ENCODE measurements at places on chromosomes 1 and 21. TPM values are rescaled to one million over a fixed set of nuclear protein-coding genes. Genes with fewer than 3 reads are reported as not detected.

- no peak for DNase-seq
Observed at GRCh38 chr1:155698382-155699038, 9.6 kb downstream of the DAP3 start.

DNA sequence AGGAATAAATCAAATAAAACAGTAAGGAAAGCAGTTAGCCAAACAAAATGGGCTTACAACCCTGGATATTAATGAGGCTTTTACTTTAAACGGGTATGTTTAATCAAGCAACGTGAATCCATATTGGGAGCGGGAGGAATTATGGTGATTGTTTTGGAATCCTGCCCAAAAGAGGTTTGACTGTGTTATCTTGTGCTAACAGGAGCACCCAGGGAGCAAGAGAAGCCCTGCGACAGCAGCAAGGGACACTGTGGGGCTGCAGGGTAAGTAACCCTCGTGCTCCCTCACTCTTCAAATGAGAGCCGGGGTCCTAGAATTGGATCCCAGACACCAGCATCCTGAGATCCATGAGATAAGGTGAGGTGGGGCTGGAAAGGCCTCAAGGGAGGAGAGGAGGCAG, 72.6 kb upstream of the PGBD5 start:
- no peak for DNase-seq

GRCh38 chr1:50747394-50747793, 212.7 kb downstream of the FAF1 start:
- no peak for DNase-seq

GRCh38 chr1:229124520-229125124, 146.3 kb upstream of the RAB4A start:
- no peak for DNase-seq

DNA sequence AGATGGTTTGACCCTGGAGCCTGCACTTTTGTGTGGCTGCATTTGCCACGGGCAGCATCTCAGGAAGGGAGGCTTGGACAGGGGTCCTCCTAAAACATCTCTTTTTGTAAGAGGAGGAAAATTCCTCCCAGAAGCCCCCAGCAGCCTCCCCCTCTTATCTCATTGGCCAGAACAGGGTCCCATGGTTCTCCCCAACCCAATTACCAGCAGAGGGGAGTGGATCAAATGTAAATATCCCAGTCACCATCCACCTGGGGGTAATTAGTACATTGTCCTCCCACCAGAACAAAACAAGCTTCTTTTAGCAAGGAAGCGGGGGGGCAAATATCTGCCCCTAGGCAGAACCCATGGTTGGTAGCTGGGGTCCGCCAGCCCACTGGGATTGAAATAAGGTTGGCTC, 44.7 kb upstream of the TENT5B start:
- no peak for DNase-seq

GRCh38 chr1:39800471-39800835, 11.8 kb upstream of the BMP8B start:
- no peak for DNase-seq

DNA sequence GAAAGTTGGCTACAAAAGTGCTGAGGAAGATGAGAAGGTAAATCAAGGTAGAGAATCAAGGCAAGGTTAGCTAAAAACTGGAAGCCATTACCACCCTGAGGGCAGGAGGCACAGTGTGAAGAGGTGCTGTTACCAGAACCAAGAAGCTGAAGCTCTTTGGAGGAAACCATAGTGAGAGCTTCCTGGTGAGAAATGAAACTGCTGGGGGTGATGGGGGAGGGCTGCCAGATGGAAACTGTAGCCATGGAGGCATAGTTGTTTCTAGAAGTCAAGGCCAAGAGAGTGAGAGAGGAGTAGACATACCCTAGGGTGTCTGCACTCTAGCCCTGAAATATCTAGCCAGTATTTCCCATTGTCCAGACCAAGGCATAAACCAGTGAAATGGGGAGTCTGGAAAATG, 28.7 kb downstream of the IFI44 start:
- no peak for DNase-seq

DNA sequence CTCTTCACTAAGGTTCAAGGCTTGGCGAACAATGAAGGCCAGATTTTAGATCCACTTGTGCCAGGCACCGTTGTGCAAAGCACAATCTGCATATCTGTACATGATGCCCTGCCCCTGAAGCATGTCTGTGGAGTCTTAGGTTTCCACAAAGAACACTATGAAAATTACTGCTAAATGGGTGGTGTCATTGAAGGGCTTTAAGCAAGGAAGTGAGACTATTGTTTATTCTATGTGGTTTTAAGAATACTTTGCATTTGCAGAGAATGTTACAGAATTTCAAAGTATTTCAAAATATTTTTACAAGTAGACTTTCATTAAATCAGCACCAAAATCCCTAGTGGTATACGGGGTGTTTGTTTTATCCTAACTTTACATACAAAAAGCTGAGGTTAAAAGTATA, 8.8 kb downstream of the TSEN15 start:
- no peak for DNase-seq

DNA sequence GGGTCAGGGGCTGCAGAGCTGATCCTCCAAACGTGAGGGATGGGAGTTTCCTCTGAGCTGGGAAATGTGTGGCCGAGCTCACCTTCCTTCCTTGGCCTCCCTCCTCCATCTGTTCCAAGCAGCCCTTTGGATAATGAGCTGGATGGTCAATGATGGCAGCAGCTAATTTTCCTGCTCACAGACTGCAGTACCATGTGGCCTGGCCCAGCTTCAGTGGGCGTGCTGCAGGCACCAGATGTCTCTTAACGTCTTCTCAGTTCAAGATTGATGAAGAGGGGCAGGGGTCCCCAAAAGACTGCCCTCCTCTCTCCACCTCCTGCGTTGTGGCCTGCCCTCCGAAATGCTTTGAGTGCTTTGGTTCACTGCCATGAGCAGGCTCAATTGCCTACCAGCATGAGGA, 86.0 kb downstream of the UBIAD1 start:
- no peak for DNase-seq

DNA sequence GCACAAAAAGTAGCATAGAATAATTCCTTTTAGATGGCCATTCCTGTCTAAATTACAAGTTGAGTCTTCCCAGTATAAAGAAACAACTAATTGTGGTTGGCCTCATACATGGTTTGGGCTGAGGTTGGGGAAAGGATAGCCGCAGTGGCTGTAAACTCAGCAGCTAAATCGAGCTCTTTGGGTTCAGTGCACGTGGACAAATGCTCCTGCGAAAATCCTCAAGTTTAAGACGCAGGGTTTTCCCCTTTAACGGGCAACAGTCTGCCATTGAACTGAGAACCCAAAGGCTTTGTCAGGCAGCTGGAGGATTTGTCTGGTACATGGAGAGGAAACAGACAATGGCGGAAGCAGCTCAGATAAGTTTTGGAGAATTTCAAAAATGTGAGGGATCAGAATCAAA, 331.9 kb downstream of the TGFB2 start:
- no peak for DNase-seq

Gene LRIF1
- polyA plus RNA-seq = 19.7 TPM

Gene FCRL2
- polyA plus RNA-seq = 0.17 TPM

- no peak for DNase-seq
Observed at GRCh38 chr1:6599141-6599975, 3.3 kb downstream of the KLHL21 start.

DNA sequence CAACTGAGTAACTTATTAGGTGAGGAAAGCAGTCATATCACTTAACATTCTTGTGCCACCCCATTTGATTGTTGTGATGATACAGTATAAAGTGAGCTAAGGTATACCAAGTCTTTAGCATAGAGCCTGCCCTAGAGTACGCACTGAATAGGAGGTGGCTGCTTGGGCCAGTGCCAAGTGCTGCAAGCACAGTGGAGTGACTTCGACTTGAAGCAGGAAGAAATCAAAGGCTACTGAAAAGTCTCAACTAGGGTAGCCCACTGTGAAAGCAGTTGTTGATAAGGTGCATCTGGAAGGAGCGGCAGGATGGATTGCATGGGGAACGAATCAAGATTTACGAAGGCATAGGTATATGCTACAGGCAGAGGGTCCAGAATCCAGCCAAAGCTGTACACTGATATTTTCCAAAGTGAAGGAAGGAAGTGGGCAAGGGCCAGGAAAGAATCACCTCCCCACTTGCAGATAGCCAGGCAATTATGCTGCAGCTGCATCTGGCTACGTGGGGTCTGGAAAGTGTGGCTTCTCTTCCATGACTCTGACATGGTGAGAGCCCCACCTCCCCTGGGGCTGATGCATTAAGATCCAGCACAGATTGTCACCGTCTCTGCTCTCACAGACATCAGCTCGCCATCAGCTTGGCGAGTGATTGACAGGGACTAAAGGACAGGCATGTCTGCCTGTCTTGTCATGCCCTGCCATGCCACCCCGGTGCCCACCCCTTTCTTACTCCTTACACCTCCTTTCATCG, 287.0 kb upstream of the PLXNA2 start:
- no peak for DNase-seq

DNA sequence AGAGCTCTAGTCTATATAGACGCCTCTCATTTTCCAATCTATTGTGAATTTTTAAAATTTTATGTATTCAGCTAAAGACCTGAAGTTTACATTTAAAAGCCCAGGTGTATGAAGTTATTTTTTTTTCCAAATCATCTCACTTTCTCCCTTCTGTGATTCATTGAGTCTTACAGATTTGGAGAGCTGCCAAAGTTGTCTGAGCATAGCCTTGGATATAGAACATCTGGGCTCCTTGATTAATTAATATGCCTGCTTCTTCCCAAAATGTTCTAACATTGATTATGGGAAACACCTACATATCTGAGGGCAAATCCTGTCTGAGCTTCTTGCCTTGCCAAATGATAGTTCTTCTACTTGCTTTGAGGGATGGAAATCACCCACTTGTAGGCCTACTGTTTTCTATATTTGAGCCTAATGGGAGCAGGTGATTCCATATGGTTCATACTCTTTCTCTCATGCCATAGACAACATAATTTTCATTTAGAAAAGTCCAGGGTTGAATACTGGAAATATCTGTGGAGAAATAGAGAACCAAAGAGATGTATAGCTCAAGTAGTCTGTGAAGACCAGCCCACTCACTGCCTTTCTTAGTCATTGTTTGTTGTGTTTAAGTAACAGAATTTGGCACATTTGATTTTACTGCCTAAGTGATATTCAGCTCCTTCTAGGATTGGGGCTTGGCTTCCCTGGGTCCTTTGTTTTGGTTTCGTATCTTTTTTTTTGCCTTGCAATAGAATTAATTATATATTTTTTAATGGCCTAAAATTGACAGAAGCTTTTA, 46.2 kb downstream of the MACF1 start:
- DNase-seq = no peak

Gene DMBX1
- not detected for polyA plus RNA-seq

Gene FCRL1
- 0.11 TPM for polyA plus RNA-seq

DNA sequence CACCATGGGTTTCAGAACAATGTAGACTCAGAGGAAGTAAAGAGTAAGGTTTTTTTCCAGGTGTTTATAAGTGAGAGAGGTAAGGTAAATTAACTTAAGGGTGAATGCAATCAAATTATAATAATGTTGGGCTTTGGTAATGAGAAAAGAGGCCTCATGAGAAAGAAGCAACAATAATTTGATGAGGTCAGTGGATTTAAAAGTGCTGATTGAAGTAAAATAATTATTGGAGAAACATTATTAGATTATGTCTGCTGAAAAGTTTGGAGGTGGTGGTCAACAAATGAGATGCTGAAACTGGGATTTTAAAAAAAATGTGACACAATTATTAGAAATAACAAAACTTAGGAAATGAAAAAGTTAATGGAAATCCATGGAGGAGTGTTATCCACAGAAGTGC, 187.4 kb upstream of the BRINP3 start:
- no peak for DNase-seq

Gene KDF1
- polyA plus RNA-seq = 9.3 TPM

DNA sequence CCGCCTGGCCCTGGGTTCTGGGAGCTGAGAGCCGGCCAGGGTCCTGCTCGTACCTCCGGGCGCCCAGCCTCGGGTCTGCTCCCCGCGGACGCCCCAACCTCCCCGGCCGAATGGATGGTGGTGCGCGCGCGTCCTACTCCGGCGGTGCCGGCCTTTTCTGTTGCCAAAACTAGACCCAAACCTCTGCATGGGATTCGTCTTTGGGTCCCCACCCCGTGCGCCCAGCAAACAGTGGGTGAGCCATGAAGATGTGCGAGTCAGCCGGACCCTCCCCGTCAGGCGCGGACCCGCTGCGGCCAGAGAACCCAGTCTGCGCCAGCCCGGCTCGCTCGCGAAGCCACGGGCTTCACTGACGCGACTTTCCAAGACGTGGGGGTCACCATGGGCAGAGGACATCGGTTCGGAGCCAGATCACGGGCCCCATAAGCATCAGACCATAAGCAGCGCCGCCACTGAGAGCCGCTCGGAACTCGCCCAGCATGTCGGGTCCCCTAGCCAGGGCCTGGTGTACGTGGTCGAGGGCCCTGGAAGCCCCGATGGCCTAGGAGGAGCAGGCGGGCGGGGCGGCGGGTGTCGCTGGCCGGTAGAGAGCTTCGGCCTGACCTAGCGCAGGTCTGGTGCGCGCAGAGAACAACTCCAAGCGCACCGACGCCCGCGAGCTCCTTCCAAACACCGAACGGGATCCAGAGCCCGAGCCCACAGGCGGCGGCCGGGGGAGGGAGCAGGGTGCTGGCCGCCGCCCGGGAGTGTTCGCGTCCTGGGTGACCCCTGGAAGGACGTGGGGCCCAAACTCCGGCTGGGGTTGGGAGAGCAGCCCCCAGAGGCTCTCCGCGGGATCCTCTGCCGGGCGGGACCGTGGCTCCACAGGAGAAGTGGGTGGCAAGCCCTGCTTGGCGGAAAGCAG, 1.0 kb upstream of the TP73 start:
- no peak for DNase-seq

Gene LRRC7
- polyA plus RNA-seq = 4.5 TPM
